ENCODE measurements at places on chromosomes 5 and 9.

DNA sequence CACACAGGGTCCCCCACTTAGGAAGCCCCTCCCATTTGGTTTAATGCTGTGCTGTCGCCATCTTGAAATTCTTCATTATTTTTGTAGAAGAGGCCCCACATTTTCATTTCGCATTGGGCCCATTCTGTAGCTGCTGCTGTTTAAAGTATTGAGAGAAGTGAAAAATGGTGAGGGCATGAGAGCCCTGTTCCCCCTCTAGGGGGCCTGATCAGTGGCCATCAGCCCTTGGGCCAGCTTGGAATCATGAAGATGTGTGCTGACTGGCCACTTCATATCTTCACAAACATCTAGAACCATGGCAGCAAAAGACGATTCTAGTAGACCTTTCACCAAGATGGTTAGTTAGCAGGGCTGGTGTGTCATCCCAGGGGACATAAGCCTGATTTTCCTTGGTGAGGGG lies 3.3 kb downstream of the TMEM268 start:
- DNase-seq, result no peak

DNA sequence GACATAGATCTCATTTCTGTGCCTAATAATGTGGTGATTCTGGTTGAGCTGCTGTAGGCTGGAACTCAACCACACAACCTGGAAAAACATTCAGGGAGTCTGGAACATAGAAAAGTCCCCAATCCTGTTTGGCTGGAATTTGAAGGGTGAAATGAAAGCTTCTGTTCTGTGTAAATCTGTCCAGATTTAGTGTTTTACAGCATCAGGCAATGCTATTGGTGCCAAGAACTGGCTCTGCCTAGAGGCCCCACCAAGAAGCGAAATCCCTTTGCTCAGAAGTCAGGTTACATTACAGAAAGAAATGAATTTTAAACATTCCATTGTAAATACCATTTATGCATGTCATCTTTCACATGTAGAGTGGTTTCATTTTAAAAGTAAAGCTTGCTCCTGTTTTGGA lies 56.3 kb downstream of the TMEM174 start:
- DNase-seq, result no peak

DNA sequence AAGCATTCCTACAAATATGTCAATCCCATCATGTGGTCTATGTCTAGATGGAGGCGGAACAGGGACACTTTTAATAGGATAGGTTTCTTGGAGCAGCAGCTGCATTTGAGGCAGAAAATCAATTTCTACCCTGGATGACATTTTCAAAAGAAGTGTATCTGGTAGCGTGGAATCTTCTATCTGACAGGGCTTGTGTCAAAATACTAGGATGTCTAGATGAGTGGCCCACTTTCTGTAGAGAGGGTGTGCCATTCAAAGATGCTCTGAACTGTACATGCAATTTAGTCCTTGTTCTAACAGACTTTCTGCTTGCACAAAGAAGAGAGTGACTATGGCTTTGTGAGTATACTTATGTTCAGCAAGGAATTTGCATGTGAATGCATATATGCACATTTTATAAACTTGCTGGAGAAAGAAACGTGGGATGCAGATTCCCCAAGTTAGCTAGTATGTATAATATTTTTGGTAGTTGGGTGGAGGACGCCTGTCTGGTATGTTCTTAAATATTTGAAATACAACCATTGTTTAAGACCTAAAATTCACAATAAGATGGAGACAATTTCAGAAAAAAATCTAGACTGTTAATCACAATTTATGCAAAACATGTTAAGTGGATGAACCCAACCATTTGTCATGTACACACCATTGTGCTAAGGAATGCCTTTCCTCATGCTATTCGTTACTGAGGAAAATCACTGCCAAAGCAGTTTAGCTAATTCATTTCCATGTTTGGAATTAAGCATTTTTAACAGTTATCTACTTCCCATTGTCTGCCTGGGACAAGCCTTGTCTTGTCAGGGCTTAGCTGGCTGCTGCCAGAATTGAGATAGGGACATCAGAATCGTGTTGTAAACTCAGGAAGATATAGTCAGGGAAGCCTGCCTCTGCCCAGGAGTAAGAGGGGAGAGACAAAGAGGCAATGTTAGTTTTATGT lies 129.1 kb upstream of the MEF2C start:
- DNase-seq, result no peak

- no peak for DNase-seq
Observed at GRCh38 chr9:20271096-20271495, 351.2 kb downstream of the MLLT3 start.

- DNase-seq, result no peak
Observed at GRCh38 chr5:1096838-1097237, 15.0 kb downstream of the SLC12A7 start.

DNA sequence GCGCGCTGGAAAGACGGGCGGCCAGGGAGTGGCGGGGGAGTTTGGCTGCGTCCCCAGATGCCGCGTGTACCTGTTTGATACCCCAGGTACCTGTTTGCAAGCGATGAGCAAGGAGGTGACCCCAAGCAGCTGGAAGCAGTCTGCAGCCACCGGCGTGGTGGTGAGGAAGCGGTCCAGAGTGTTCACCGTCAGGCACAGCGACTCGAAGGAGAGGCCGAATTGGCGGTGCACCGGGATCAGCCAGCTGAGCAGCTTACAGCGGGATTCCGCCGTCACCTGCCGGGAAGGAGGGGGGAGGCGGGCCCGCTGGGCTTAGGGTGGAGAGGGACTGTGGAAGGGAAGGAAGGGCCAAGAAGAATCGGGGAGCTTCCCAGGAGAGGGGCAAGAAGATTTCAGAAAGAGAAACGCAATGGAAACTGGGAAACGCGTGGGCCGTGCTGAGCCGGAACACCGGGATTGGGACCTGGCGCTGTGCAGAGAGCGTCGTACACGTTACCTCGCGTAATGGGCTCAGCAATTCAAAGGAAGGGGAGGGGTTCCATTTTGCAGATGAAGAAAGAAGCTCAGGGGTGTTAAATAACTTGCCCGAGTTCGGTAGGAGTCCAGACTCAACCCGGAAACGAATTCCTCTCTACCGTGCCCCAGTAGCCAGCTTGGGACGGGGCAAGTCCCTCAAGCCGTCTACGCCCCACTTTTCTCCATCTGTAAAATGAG lies 980 bp downstream of the CCNO start:
- DNase-seq, result no peak

- no peak for DNase-seq
Observed at GRCh38 chr5:98982880-98983279, 54.1 kb upstream of the CHD1 start.

- DNase-seq, result no peak
Observed at GRCh38 chr5:132378580-132378979, 9.1 kb downstream of the SLC22A5 start.

GRCh38 chr5:20636686-20637085 lies 648.7 kb upstream of the CDH18 start:
- no peak for DNase-seq

DNA sequence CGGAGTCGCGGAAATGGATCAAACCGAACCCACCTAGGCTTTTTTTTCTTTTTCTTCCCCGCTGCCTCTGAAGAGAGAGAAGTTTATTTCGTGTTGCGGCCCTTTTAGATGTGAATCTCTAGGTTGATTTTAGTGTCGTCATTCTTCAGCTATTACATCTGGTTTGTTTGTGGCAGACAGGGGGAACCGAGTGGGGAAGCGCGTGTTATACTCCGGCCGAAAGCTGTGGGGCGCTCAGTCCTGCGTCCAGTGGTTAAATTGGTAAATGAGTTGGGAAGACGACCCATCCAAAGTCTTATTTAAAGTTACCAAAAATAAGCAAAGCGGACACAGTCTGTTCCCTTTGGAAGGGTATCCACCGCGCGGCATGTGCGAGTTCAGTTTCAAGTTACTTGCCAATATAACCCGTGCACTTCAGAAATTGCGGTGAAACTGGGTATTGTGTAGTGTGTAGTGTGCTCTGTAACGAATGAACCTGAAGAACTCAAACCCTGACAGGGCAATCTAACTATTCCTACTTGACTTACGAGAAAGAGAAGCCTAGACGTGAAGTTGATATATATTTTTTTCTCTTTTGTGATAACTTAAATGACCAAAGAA lies 1.3 kb downstream of the MAN2A1 start:
- no peak for DNase-seq

GRCh38 chr5:172575816-172576545 lies 65.1 kb upstream of the NEURL1B start:
- no peak for DNase-seq

DNA sequence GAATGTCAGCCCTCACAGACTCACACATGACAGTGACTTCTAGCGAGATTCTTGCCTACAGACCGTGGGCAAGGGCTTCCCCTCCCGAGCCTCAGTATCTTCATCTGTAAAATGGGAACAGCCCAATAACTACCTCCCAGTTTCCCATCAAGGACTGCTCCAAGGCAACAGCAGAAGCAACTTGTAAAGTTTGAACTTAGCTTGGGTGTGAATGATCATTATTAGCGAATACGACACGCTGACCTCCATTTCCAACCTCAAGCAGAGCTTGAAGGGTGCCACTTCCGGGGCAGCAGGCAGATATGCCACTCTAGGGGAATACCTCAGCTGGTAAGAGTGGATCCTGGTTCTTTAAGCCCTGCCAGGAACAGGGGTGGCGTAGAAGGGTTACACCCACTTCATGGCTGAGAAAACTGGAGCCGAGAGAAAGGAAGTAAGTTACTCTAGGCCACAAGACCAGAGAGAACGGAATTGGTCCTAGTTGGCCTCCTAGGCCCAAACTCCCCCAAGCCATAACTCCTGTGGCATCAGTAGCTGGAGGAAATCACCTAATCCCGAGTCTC lies 2.0 kb downstream of the RNF44 start:
- DNase-seq, result no peak

GRCh38 chr5:71782393-71782770 lies 63.3 kb downstream of the CARTPT start:
- no peak for DNase-seq

Measured in activated naive CD8-positive, alpha-beta T cell treated with anti-CD3 and anti-CD28 coated beads, Interleukin-2, amount 50 U/mL, for 16 hours (primary cell).